ENCODE measurements at places on chromosomes 1 and 21. TPM values are rescaled to one million over a fixed set of nuclear protein-coding genes. Genes with fewer than 3 reads are reported as not detected.

- DNase-seq: no peak
These were observed 45.9 kb downstream of the LUZP1 start for GRCh38 chr1:23122796-23123195.

GRCh38 chr1:30759718-30760281, 2.2 kb upstream of the LAPTM5 start:
- DNase-seq: no peak

DNA sequence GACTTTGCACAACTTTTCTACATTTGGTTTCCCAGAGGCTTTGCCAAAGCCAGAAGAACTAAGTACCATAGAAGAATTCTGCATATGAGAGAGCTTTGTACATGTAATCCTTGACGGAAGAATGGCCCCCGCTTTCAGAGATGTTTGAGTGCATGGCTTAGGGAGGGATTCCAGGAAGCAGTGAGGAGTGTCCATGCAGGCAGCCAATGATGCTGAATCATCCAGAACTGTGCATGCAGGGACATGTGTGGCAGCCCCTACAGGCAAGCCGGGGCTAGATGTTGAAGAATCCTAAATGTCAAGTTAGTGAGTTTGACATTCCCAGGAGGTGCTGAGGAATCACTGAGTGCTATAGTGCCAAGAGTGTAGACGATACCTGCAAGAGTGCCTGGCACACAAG, 9.9 kb upstream of the HAO2 start:
- DNase-seq: no peak

DNA sequence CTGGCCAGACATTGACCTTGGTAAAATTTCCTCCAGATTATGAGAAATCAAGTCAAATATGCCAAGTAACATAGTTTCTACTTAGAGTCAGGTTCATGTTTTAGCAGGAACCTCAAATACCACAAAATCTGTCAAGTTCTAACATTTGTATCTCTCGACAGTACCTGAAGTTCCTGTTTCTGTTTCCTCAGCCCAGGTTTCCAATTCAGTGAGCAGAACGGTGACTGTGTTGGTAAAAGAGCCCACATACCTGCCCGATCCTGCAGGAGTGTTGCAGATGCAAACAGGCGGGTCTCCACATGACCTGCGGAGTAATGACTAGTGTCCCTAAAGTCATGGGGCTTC, 57.9 kb upstream of the LGALS8 start:
- no peak for DNase-seq

GRCh38 chr1:59070610-59071009, 226.3 kb upstream of the FGGY start:
- no peak for DNase-seq

- DNase-seq: no peak
These were observed 74.5 kb downstream of the NFIA start for GRCh38 chr1:61156576-61157467.

DNA sequence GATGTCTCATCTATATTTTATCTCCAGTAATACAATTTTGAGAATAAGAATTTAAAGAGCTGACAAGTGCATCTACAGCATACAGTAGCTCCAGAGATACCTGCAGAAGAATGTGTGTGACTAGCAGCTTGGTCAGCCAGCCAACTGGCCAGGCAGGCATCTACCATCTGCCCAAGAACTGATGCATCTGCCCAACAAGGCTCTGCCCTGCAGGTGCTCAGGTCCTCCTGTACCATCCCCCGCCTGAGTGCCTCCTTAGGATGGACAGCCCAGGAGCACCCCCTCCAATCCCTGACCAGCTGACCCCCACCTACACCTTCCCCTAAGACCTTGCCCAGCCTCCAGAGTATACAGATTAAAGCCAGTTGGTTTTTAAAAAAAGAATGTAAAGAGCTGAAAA, 30.3 kb downstream of the TMEM69 start:
- DNase-seq: no peak

GRCh38 chr1:10787286-10787685, 9.2 kb downstream of the CASZ1 start:
- DNase-seq: no peak

DNA sequence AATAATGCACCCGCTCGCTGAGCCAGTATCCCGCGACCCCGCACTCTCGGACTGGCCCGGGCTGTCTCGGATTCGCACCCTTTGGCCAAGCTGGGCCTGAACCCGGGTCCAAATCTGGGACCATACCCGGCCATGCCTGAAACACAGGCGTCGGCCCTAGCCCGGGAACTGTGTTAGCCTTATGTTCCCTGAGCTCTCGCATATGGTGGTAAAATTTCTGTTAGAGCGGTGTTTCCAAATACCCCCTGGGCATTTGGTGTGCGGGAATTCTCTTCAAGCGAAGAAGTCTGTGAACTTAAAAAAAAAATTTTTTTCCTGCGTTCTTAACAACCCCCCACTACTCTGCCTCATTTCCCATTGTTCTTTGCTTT, 3.1 kb downstream of the RNF220 start:
- DNase-seq: no peak

DNA sequence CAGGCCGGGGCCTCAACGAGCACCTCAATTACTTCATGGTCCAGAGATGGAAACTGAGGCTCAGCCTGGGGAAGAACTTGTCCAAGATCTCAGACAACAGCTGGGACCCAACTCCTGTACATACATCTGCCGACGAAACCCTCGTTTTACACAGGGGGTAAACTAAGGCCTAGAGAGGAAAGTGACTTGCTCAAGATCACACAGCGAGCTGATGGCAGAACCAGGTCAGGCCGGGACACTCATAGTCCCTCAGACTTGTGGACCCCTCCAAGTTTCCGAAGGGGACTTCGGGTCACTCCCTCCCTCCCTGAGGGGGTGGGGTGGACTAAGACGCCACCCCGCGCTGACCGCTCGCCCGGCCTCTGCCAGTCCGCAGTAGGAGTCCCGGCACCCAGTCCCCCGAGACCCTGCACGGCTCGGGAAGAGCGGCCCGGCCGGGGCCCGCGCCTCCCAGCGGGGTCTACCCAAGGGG, 430 bp downstream of the WASF2 start:
- peak; percentile 17 for DNase-seq

- no peak for DNase-seq
These were observed 578.9 kb downstream of the PLPP3 start for GRCh38 chr1:56000424-56000823.

GRCh38 chr1:226118357-226118756, 55.8 kb downstream of the H3-3A start:
- no peak for DNase-seq

- DNase-seq: no peak
These were observed 5.7 kb downstream of the DUSP23 start for GRCh38 chr1:159786465-159786864.

DNA sequence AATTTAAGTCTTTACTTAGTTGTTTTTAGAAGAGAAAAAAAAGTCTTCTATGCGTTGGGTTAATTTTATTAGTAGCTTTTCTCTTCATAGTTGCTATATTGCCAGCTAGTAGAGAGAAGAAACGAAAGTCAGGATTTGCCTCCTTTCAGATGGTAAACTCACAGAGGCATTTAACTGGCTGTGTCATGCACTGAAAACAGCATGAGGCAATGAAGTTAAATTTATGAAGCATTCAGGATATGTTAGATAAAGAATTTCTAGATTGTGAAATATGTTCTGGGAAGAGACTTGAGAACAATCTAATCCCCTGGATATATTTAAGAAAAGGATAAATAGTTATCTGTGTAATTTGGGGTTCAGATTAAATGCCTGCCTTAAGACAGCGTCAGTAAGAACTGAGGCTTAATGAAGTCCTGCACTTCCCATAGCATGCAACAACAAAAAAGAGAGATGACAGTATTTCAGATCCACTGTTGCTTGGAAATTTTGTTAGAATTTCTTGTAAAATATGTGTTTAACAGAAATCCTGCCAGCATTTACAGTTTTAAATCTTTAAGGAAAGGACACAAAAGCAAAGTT, 1.7 kb downstream of the ANGPTL1 start:
- no peak for DNase-seq

GRCh38 chr1:215718575-215719287, 151.6 kb downstream of the KCTD3 start:
- no peak for DNase-seq

- no peak for DNase-seq
These were observed 890.2 kb upstream of the NCAM2 start for GRCh38 chr21:20108016-20108415.

GRCh38 chr1:100928128-100928527, 32.2 kb downstream of the SLC30A7 start:
- DNase-seq: no peak

DNA sequence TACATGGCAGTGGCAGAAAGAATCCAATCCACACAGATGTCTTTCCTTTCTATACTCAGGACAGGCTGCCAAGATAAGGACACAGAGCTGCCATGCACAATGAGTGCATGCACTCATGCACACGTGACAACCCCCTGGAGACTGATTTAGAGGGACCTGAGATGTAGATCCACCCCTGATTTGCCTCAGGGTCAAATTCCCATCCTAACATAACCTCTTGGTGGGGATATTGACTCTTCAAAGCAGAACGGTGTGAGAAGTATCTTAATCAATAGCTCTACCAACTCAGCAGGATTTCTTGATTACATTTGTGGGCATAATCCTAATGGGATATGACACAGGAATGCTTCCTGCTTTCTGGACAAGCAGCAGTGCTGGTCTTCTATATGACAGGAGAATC, 125.2 kb upstream of the DSCAM start:
- no peak for DNase-seq

DNA sequence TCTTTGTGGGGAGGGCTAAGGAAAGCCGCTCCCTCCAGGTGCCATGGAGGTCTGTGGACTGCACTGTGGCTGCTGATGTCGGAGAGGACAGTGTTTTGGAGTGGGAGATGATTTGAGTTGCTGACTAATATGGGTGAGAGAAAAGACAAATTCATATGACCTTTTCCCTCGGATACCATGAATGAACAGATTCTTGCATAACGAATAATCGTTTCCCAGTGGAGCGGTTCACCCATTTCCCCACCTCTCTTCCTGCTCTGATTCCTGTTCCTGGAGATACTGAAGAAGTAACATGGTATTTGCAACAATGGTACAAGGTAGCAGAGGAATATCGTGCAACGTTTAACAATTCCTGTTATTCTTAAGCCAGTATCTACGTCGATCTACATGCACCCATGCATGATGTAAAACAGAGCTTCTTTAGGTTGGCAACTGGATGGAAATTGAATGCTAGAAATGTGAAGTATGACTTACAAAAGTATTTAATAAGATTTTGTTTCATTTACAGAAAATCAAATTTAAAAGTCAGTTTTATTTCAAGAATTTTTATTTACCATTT, 227.1 kb downstream of the TOMM20 start:
- no peak for DNase-seq

- no peak for DNase-seq
These were observed 776 bp upstream of the CADM3 start for GRCh38 chr1:159170639-159171038.

GRCh38 chr1:24098102-24098501, 13.8 kb downstream of the MYOM3 start:
- no peak for DNase-seq

DNA sequence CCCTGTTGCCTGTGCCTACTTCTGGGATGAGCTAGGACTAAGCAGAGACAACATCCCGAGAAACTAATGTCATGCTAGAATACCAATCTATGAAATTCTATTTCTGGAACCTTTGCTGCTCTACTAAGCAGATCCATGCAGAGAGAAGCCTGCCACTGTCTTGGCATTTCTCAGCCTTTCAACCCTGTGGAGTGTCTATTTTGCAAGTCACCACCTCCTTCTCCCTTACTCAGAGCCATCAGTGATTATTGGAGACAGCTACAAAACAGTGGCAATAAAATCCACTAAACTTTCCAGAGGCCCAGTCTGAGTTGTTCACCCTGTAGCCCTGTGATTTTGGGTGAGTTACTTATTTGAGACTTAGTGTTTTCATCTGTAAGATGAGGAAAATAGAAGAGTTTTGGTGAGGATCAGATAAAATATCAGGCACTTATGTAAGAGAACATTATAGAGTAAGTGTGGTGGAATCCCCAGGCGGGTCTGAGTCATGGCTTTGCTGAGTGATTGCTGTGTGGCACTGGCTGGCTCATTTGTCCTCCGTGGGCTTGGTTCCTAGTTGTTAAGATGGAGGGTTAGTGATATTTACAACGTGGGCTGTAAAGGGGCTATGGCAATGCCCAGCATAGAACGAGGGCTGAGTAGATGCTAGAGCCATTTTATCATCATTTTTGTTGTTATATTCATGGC, 61.1 kb downstream of the FMN2 start:
- DNase-seq: no peak

GRCh38 chr1:8274352-8274751, 43.6 kb upstream of the SLC45A1 start:
- no peak for DNase-seq

- DNase-seq: no peak
These were observed 2015.8 kb downstream of the NCAM2 start for GRCh38 chr21:23014021-23014420.

DNA sequence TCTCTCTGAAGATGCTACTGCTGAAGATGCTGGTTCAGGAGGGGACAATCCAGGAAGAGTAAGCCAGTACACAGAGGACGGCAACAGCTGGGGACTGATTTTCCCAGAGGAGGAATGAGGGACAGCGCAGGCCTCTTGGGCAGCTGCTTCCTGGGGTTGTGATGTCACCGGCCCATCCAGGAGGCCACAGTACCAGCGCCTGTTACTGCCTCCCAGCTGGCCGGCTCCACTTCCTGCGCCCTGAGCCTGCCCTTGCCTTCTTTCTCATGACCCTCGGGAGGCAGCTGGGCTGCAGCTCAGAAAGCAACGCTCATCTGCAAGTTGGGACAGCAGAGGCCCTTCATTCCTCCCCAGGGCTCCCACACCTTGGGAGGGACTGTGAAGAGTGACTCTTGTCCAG, 21.9 kb upstream of the ID3 start:
- peak; percentile 32 for DNase-seq

- peak; percentile 27 for DNase-seq
These were observed 1.1 kb downstream of the RALGPS2 start for GRCh38 chr1:178726087-178726517.

GRCh38 chr1:244155661-244156060, 104.6 kb downstream of the ZBTB18 start:
- no peak for DNase-seq

DNA sequence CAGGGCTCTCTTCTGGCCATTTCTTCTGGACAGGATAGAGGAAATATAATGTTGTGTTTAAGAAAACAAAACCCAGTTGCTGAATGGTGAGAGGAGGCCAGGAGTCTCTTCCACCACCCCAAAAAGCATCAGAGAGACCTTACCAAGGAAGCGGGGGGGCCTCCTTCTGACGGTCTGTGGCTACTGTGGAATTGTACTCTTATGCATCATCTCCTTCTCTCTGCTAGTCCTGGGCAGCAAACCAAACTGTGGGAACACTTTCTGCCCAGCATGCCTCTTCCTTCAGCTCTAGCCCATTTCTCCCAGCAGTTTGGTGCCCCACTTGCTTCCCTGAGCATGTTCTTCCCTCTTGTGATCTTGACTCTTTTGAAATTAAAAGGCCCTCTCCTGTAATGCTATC, 157.7 kb downstream of the HHIPL2 start:
- DNase-seq: no peak

DNAI4 gene
- 8.0 TPM for total RNA-seq

MRPL55 gene
- 61.9 TPM for total RNA-seq

PADI1 gene
- not detected for total RNA-seq

DMRTA2 gene
- 0.18 TPM for total RNA-seq

LCA5L gene
- 1.2 TPM for total RNA-seq

RNU1-4 gene
- total RNA-seq: 2,478 TPM

S100A14 gene
- total RNA-seq: not detected

ZNF672 gene
- 46.8 TPM for total RNA-seq

UCHL5 gene
- 38.7 TPM for total RNA-seq

Measured in neural crest cell (in vitro differentiated cells).